Activated CD4-positive, alpha-beta T cell treated with anti-CD3 and anti-CD28 coated beads, Interleukin-2, amount 50 U/mL, for 16 hours (primary cell): ENCODE measurements at places on chromosomes 7 and 10.

DNA sequence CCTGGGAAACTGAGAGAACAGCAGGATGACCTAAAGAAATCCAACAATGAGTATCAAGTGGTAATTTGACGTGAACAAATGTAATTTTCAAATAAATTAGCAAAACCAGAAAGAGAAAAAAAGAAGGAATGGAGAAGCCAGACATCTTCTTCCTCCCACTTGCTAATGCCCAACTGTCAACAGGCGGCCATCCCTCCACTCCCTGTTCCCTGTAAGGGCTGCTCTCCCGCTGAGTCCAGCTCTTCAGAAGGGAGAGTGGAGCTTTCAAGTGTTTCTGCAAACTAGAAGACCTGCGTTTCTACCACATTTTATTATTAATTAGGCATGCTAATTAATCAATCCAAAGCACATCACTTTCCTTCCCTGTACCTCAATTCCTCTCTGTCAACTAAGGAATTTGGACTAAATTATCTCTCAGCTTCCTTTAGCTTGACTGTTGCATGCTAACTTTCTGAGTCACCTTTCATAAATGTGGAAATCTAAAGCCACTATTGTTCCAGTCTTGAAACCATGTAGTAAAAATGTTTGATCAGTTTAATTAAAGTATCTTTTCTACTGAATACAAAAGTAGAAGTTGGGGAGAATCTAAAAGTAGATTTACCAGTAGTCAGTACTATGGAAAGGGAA is 48.4 kb upstream of the CUL1 start:
- DNase-seq, result no peak

GRCh38 chr10:132518572-132519381 is 18.8 kb upstream of the INPP5A start:
- DNase-seq, result no peak

DNA sequence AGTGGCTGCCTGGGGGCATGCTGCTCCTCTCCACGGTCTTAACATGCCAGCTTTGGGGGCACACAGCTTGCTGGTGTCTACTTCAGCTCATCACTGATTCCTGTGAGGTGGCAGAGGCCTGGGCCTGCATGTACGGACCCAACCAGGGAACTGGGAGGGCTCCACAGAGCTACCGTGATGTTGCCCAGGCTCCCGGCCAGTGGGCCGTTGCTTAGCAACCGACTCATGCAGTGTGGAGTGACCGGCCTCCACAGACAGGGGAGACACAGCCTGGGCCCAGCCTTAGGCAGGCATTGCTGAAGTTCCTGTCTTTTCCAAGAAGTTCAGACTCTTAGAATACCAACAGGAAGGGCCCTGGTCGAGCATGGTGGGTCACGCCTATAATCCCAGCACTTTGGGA is 25.8 kb upstream of the SH2B2 start:
- no peak for DNase-seq

- peak; percentile 54 for DNase-seq
These were observed 167.0 kb downstream of the SNX13 start for GRCh38 chr7:17773289-17773626.

GRCh38 chr7:23353172-23353571 is 54.0 kb downstream of the MALSU1 start:
- no peak for DNase-seq

GRCh38 chr7:7920481-7920880 is 48.1 kb upstream of the GLCCI1 start:
- DNase-seq, result peak; percentile 49

- DNase-seq, result no peak
These were observed 119.0 kb upstream of the BET1 start for GRCh38 chr7:94123136-94123535.

- DNase-seq, result no peak
These were observed 160.1 kb downstream of the NEURL1 start for GRCh38 chr10:103653581-103654037.

- peak; percentile 22 for DNase-seq
These were observed 1.9 kb upstream of the ARL4A start for GRCh38 chr7:12685550-12685949.

GRCh38 chr10:71756311-71757191 is 16.8 kb downstream of the VSIR start:
- DNase-seq, result peak; percentile 79
